ENCODE measurements at places on chromosomes 1 and 21.

DNA sequence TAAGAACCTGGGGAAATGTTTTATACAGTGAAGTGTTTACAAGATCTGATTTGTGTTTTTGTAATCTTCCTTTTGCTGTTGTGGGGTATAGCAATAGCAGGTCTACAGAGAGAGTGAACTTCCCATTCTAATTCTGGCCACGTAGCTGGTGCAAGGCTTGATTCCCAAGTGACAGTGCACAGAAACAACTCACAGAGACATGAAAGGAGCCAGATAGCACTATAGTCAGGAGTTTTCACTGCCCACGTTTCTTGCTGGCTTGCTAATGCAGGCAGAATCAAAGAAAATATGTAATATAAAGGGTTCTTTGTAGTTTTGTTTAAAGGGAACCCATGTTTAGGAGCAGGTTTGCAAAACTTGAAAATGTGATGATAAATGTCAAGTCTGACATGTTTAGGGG, 170.9 kb upstream of the IVNS1ABP start:
- DNase-seq: no peak

- DNase-seq: no peak
Measured at GRCh38 chr1:87918398-87918797, 589.7 kb downstream of the LMO4 start.

DNA sequence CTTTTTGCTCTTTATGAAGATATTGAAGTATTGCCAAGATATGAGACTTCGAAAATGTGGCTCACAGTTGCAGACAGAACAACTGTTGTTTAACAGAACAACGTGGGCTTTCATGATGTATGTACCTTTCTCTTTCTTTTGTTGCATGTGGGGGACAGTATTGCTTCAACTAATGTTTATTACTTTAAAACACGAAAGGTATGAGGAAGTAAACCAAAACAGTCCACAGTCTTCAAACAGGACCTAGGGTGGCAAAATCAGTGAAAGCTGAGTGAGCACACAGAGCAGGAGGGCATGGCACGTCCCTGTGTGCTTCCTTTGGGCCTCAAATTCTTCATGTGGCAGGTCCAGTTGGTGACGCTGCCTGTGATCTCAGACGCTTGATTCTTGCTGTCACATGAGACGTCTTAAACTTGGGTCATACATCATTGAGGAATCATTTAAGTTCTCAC, 7.8 kb upstream of the CHAF1B start:
- DNase-seq: no peak

DNA sequence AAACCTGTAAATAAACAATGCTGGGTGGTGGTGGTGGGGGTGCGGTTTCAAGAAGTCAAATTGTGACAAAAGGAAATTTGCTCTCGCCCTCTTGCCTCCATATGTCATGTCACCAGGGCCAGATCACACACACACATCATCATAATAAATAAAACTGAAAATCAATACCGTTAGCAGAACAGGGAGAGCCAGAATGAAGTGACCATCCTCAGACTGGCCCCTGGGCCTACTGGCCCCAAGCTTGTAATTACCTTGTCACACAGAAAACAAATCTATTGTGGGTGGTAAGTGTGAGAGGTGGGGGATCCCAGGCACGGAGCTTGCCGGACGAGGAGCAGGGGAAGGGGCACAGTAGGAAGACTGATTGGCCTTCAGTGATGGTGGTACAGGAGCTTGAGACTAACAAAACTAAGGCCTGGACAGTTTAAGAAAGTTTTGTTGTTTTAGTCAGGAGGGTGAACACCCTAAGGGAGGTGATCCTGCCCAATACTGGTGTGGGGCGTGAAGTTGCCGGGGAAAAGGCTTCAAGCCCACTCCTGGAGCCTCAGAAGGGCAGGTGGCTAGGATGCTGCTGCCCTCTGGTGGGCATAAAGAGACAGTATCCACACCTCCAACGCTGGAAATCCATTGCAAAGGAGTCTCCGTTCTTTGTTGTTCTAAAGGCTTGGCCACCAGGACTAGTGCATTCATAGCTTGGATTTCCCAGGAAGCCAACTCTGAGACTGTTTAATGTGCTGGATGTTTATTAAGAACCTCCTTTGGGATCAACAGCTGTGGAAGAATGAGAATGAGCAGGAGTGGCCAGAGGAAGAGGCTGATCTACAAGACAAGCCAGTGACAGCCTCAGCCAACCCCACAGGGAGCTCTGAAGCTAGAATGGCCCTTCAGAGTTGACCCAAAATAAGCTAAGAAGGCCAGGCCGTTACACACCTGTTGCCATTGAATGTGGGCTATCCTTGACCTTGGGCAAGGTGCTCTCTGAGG, 8.1 kb upstream of the C1orf216 start:
- peak; percentile 72 for DNase-seq

- no peak for DNase-seq
Measured at GRCh38 chr1:215083383-215083961, 935 bp downstream of the KCNK2 start.

DNA sequence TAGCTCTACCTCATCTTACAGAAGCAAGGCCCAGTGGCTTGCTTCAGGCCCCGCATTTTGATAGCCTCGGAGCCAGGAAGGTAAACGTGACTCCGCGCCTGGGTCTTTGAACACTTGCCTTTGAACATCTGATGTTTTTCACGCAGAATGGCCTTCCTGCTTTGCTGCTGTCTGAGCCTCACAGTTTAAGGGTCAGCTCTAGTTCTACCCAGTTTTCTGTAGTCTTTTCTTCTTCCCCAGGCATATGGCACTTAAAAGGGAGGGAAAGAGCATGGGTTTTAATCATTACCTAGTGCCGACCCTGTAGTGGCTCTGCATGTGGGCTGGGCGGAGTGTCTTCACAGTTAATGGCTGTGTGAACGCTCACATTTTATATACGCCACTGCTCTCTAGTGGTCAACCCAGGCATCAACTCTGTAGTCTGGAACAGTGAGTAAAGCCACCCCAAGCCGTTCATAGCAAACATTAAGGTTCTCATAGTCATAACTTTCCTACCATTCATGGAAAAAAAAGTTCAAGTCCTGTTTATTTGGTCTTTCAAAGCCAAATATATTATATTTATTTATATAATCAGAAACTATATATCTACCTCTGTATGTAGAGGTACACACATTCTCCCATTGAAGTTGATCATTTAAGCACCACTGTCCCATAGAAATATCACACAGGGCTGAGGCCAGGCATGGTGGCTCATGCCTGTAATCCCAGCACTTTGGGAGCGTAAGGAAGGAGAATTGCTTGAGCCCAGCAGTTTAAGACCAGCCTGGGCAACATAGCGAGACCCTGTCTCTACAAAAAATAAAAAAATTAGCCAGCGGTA, 78.1 kb downstream of the IER5 start:
- DNase-seq: peak; percentile 82

GRCh38 chr1:243287652-243288051, 31.8 kb downstream of the SDCCAG8 start:
- DNase-seq: no peak

DNA sequence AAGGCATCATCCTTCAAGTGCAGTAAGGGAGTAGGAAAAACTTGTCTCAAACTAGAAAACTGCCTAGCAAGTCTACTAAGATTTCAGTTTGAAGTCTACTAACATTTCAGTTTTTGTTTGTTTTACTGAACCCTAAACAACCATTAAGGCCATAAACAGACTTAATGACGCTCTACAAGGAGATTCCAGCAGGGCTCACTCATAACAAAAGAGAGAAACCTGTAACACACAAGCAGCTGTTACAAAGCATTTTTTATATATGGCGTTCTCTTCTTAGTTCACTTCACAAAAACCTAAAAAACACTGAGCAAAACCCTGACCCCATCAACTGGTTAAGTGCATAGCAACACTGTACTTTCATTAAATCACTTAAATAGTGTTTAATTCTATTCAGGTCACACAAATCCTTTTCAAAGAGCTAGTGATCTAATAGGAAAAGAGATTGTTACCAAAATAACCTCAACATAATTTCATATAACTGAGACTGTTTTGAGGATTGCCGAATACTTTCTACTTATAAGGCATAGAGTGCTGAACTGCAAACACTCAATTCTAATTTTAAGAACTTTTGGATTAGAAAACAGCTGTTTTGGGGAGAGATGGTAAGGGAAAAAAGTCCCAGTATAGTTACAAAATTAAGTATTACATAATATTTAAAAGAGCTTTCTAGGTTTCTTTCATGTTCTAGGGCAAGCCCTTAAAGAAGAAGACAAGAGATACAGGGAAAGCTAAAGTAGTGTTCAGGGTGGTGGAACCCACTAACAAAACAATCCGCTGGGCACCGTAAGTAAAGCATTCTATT, 1.4 kb downstream of the B3GALNT2 start:
- no peak for DNase-seq

- no peak for DNase-seq
Measured at GRCh38 chr1:84959294-84959693, 37.6 kb downstream of the MCOLN2 start.
